GM19239 (cell line): ENCODE measurements at places on chromosomes 12 and 14.

GRCh38 chr14:78316052-78316451, 145.9 kb downstream of the NRXN3 start:
- DNase-seq: no peak

GRCh38 chr14:92531106-92531873, 17.7 kb downstream of the RIN3 start:
- DNase-seq: no peak

GRCh38 chr12:99142651-99143050, 497.6 kb downstream of the APAF1 start:
- DNase-seq: no peak

DNA sequence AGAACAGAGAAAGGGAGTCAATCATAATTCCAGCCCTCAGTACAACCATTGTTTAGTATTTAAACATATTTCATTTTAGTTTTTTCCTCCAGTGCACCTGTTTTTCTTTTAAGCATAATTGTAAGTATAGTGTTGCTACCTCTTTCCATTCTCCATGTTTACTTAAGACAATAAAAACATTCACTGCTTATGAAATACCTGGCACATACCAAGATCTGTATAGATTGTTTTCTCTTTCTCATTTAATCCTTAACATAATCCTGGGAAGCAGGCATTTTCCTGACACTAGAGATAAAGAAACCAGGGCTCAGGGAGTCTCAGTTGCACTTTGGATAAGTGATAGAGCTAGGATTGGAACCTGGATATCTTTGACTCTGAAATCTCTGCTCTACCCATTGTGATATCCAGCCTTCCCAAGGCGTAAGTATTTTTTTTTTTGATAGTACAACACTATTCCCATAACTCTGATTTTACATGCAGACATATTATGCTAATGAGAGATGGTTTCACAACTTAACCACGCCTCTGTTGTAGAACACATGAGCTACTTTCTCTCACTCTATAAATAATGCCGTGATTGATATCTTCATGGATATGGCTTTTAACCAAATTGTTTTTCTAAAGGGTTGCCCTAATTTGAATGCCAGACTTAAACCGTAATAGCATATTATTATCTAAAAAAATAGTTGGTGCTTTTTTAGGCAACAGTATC, 11.8 kb upstream of the KRT7 start:
- no peak for DNase-seq

- no peak for DNase-seq
Measured at GRCh38 chr12:130813949-130814348, 25.1 kb downstream of the STX2 start.
